ENCODE measurements at places on chromosomes 1 and 21.

- DNase-seq, result no peak
Observed at GRCh38 chr1:203797216-203797615, 1.8 kb downstream of the ZBED6 start.

GRCh38 chr1:58848818-58849411, 65.1 kb upstream of the JUN start:
- DNase-seq, result no peak

GRCh38 chr1:25695090-25695770, 78.6 kb downstream of the MAN1C1 start:
- no peak for DNase-seq

- peak; percentile 71 for DNase-seq
Observed at GRCh38 chr1:1959840-1960479, 40.9 kb upstream of the TMEM52 start.

- no peak for DNase-seq
Observed at GRCh38 chr1:64903593-64903992, 62.8 kb downstream of the JAK1 start.

DNA sequence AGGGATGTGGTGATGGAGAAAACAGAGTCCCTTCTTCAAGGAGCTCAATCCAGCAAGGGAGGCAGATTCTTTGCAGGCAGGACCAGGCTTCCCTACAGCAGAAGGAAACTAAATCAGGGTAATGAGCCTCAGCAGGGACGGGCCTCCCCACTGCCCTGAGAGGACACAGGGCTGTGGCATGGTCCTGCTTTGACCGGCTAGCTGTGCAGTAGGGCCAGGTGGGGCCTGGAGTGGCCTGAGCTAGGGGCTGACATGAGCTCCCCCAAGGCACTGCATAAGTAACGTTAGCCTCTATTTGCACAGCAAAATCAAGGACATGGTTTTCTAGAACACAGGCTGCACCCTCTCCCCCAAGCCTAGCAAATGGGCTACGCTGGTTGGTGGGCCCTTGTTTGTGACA, 162.9 kb downstream of the RYR2 start:
- DNase-seq, result no peak

DNA sequence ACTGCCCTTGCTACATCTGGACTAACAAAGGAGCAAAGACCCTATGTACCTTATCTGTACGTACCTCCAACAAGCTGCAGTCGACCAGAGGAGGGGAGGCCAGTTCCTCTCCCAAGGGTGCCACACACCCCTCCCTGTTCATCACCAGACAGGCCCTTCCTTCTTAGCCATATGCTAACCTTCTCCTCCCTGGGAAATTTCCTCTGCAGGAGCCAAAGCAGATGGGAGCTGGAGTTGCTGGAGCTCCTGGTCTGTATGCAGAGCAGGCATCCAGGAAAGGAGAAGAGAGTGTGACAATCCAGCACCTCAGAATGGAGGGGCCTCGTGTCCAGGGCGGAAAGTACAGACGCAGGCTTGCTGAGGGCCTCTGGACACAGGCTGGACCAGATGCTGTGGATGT, 48.5 kb downstream of the C8B start:
- no peak for DNase-seq

- DNase-seq, result no peak
Observed at GRCh38 chr1:231600458-231600976, 26.1 kb upstream of the DISC1 start.

DNA sequence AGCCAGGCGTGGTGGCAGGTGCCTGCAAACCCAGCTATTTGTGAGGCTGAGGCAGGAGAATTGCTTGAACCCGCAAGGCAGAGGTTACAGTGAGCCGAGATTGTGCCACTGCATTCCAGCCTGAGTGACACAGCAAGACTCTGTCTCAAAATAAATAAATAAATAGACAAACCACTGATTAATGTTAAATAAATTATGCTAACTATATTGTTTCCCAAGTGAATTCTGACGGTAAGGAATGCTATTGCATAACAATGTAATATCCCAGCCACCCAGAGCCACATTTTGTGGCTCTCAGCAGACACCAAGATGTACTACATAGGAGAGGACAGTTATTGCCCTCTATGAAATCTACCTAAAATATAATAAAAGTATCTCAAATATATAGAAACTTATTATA, 55.4 kb downstream of the LPGAT1 start:
- no peak for DNase-seq

- DNase-seq, result no peak
Observed at GRCh38 chr1:195105281-195105680, 1503.0 kb downstream of the KCNT2 start.

Data from activated CD4-positive, alpha-beta T cell treated with anti-CD3 and anti-CD28 coated beads, Interleukin-2, amount 50 U/mL, for 16 hours (primary cell).